ENCODE measurements at places on chromosomes 11 and 22. TPM values are rescaled to one million over a fixed set of nuclear protein-coding genes. Genes with fewer than 3 reads are reported as not detected.

Gene CCDC73
- not detected for total RNA-seq

Gene SHISA8
- not detected for total RNA-seq

Gene OR8B4
- total RNA-seq = not detected

Gene OR8D2
- total RNA-seq = not detected

Gene ZMAT5
- total RNA-seq = 24.2 TPM

Gene OSBPL5
- total RNA-seq = 51.5 TPM

Gene CHRM1
- total RNA-seq = not detected

Gene KCNJ11
- 1.8 TPM for total RNA-seq

Gene KDM2A
- 65.3 TPM for total RNA-seq

Gene CCDC116
- not detected for total RNA-seq

Gene DGCR6
- 3.4 TPM for total RNA-seq

Gene MIAT
- total RNA-seq = 0.15 TPM

DNA sequence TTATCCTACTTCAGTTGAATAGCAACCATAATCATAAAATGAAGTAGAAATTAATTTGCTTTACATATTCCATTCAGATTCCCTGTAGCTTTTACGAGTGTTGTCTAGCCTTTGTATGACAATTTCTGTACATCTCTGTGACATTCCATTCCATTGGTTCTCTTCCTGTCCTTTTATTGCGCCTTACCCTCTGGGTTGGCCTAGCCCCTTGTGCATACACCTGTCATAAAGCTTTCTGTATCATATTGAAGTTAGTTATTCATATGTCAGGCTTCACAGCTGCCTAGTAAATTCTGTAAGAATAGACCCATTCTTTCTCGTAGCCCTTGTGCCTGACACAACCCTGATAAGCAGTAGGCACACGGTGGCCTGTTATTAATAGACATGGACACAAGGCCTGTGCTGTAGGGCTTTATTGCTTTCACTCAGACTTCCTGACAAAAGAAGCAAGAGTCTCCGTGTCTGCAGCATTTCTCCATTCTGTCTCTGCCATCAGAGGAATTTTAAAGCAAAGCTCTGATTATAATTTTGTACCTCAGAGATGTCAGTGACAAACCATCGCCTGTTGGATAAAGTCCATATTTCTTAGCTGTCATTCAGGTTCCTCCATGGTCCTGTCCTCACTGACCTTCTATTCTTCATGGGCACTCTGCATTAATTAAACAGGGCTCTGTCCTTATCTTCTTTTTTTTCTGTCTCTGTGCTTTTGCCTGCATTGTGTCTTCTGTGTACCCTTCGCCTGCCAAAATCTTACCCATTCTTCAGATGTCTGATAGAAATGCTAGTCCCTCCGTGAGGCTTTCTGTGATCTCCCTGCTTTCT is 49.4 kb downstream of the BID start:
- DNase-seq = no peak

- peak; percentile 90 for DNase-seq
Observed at GRCh38 chr11:111538407-111539114, 2.0 kb upstream of the LAYN start.

GRCh38 chr11:46100670-46101069 is 20.6 kb downstream of the PHF21A start:
- DNase-seq = no peak

- no peak for DNase-seq
Observed at GRCh38 chr22:49201046-49201970, 626.4 kb downstream of the BRD1 start.

DNA sequence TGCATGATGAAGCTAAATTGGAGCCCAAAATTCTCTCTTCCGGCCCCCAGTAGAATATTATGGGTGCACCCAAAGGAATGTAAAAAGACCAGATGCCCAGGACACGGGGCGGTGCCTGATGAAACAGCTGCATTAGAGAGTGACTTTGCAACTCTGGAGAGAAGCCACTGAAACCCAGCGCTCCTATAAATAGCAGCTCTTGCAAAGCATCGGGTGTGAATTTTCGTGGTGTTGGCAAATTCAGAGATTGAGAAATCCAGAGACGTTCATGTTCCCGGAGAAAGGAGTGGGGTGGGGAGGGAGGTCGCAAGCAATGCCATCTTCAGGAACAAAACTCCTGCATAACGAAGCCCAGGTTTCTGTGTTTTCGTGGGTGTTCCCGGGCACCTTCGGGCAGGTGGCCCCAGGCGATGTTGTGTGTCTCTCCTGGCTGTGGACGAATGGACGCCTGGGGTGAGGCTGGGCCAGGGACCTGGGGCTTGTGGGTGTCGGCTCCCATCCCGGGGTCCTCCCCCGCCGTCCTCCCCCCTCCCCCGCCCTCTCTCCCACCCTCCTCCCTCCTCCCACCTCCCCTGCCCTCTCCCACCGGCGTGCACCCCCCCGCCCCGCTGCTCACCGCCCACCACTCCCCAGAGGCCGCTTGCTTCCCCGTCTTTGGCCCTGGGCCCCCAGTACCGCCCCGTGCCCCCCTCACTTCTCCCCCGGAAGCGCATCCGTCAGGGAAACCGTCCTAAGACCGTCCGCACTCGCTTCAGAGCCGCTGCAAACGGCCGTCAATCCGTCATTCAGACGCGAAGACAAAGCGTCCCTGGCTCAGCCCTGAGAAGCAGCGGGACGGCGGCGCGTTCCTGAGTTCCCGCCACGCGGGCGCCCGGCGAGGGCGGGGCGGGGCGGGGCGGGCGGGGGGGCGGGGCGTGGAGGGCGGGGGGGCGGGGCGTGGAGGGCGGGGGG is 26.7 kb upstream of the TOLLIP start:
- DNase-seq = peak; percentile 28

- no peak for DNase-seq
Observed at GRCh38 chr11:114914231-114915005, 236.1 kb downstream of the NXPE2 start.

- no peak for DNase-seq
Observed at GRCh38 chr11:131065435-131066413, 149.4 kb upstream of the SNX19 start.

GRCh38 chr22:42945736-42946135 is 69.2 kb downstream of the PACSIN2 start:
- no peak for DNase-seq

DNA sequence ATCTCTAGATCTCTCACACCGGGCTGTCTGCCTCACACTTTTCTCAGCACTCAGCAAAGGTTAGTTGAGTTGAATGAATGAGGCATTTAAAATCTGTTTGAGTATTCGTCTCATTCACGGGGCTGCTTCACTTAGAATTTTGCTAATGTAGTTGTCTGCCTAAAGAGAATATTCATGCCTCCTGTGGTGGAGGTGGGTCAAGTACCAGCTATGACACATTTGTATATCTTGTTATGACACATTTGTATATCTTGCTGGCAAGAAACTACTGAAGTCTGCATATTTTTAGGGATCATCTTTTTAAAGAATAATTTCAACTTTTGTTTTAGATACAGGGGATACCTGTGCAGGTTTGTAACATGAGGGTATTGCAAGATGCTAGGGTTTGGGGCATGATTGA is 43.1 kb downstream of the LDLRAD3 start:
- peak; percentile 32 for DNase-seq

GRCh38 chr11:117953024-117953671 is 23.9 kb upstream of the TMPRSS13 start:
- DNase-seq = no peak

GRCh38 chr11:58027341-58027740 is 3.4 kb upstream of the OR6Q1 start:
- DNase-seq = no peak

DNA sequence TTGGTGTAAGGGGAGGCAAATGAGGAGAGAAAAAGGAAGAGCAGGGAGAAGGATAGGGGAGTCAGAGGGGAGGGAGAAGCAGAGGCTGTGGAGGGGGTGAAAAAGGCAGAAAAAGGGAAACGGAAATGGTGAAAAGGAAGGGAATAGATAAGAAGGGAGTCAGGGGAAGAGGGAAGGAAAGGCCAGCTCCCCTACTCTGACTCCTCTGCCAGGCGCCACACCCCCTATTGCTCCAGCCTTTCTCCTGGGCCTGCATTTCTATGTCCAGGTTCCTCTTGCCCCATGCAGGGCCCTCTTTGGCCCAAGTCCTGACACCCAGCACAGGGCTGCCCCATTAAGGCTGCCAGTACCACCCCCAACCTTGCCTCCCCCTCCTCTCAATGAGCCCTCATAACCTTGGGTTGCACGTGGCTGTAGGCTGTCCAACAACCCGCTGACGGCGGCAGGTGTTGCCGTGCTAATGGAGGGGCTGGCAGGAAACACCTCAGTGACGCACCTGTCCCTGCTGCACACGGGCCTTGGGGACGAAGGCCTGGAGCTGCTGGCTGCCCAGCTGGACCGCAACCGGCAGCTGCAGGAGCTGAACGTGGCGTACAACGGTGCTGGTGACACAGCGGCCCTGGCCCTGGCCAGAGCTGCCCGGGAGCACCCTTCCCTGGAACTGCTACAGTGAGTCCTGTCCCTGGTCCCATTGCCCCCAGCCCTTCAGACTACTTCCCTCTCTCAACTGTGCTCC is 3.4 kb upstream of the NHERF4 start:
- no peak for DNase-seq

DNA sequence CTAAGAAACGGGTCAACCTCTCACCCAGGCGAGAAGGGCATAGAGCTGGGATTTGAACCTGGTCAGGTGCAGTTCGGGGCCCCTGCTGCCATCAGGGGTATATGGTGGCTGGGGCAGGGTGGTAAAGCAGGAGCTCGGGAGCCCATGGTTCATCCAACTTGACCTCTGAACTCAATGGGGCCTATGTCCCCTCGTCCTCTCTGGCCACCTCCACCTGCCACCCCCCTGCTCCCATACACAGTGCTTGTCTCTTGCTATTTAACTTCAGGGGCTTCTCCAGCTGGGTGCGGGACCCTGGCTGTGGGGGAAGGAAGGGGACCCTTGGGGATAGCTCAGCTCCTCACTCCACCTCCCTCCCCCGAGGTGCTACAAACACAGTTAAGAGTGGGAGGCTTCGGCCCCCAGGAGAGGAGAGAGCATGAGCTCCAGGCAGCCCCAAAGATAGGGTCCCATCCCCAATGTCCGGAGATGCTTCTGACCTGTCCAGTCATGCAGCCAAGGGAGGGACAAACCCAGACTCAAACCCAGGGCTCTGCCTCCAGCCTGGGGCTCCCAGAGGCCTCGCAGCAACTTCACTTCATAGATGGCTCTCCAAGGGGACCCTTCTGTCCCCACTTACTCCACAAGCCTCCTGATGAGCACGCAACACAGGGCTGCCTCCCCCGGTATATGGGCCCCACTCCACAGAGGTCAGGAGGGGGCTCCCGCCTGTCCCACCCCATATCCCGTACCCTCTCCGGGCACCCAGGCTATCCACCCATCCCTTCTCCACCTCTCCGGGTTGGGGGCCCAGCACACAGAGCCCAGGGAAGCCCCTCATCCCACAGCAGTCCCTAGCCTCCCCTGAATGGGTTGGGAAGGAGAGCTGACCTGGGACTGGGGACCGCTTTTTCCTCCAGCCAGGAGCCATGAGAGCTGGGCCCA is 712 bp downstream of the IL2RB start:
- no peak for DNase-seq

DNA sequence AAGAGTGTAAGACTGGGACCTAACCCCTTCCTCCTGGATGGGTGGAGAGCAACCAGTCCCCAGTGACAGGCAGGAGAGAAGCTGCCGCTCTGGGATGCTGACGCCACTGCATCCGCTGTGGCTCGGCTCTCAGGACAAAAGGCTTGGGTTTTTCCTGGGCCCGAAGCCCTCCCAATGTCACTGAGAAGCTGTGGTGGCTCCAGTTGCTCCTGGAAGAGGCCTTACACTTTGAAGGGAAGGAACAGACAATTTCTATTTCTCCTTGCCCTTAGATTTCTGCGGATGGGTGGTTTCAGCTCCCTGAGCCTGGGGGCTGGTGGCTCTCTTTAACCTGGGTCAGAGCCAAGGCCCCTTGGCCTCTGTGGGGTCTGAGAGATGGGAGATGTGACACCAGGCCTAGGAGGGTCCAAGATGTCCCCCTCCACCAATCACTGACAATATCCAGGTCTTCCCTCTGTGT is 21.4 kb downstream of the TPBGL start:
- no peak for DNase-seq

- DNase-seq = no peak
Observed at GRCh38 chr11:61473370-61474012, 35.1 kb upstream of the LRRC10B start.

DNA sequence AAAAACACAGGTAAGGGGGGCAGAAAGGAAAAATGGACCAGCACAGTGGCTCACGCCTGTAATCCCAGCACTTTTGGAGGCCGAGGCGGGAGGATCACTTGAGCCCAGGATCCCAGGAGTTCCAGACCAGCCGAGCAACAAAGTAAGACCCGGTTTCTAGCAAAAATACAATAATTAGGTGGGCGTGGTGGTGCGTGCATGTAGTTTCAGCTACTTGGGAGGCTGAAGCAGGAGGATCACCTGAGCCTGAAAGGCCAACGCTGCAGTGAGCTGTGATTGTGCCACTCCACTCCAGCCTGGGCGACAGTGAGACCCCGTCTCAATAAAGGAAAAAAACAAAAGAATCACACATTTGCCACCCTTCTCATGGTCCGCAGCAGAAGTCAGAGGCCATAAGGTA is 519.4 kb downstream of the BRD1 start:
- no peak for DNase-seq

- DNase-seq = no peak
Observed at GRCh38 chr11:76747915-76748860, 35.0 kb upstream of the TSKU start.

- DNase-seq = no peak
Observed at GRCh38 chr11:82045748-82046457, 687.8 kb downstream of the FAM181B start.

GRCh38 chr11:121721448-121721847 is 268.7 kb upstream of the SORL1-AS1 start:
- DNase-seq = no peak

DNA sequence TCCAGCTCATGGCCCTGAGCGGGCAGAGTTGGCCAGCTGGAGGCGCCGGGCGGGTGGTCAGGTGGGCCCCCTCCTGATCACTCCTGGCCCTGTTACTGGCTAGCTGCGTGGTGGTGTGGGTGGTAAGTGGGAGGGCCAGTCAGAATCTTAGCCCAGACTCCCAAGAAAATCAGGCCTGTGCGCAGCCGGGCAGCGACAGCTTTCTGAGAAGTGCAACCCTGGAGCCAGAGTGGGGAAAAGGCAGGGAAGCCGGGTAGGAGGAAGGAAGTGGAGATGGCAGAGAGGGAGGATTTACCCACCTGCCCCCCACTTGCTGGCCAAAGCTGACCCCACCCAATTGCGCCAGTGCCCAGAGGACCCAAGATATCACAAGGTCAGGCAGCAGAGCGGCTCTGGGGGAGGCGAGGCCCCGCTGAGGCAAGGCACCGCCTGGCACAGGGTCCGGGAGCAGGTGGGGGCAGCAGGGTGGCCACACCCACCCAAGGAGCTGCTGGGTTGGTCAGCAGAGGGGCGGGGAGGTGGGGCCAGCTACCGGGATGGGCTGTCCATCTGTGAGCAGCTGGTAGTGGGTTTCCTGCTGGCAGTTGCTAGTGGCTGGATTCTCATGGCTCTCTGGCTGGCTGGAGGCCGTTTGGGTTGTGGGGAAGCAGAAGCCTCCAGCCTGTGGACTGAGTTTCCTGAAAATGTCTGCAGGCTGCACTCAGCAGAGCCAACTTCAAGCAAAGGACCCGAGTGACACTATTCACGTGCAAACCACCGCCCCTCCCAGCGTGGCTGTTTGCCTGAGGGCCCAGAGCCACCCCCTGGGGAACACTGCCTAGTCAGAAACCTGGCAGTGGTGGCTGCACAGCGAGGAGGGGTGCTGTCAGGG is 196.4 kb downstream of the IGLL1 start:
- no peak for DNase-seq
